Muscle of back (tissue), 13 donors: ENCODE measurements at places on chromosomes 4 and X. TPM values are rescaled to one million over a fixed set of nuclear protein-coding genes. Genes with fewer than 3 reads are reported as not detected.

The P2RY10 gene
- polyA plus RNA-seq: 0.33 TPM

DNA sequence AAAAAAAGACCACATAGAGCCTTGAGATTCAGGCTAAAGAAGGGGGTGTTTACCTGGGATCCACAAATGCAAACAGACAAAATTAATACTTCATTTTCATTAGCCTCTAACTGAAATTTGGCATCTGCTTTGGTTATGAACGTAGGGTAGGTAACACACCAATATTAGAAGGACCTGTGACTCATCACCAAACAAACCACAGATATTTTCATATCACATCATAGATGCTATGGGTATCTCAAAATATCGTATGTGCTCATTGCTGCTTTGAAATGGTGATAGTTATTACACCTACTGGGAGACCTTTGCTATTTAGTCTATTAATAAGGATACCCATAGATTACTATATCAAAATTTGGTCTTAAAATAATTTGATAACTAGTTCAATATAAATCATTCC, 180.6 kb upstream of the MAP3K15 start:
- no peak for DNase-seq

The GYPE gene
- polyA plus RNA-seq: 2.4 TPM

DNA sequence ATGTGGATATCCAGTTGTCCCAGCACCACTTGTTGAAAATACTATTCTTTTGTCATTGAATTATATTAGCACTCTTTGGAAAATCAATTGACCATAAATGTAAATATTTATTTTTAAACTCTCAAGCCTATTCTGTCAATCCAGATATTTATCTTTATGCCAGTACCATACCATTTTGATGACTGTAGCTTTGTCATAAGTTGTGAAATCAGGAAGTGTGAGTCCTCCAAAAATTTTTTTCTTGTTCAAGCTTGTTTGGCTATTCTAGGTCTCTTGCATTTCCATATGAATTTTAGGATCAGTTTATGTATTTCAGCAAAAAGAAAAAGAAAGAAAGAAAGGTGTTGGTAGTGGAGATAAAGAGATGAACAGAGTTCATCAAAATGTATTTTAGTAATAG, 8.2 kb upstream of the SMPX start:
- no peak for DNase-seq

- no peak for DNase-seq
These were observed 11.5 kb downstream of the HCFC1 start for GRCh38 chrX:153960077-153960476.

GRCh38 chr4:184375027-184375426, 99.3 kb downstream of the IRF2 start:
- no peak for DNase-seq

GRCh38 chr4:168759959-168760527, 250.0 kb downstream of the CBR4 start:
- no peak for DNase-seq

The LGI2 gene
- polyA plus RNA-seq: 3.4 TPM

DNA sequence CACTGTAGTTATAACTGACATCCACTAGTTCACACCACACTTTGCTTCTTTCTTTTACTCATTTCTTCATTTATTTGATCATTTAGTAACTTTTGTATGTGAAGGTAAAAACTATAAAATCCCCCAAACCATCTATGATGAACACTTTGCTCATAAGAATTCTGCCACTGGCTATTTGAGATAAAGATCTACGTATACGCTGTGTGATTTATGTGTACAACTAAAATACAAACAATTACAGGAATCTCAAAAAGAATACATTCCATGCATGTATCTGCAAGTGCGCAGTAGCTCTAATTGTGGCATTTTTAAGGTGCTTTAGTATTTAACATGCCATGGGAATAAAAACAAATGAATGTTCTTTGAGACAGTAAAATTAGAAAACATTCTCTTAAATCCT, 156.9 kb upstream of the NAP1L5 start:
- DNase-seq: no peak

The GPR34 gene
- 8.1 TPM for polyA plus RNA-seq

The PPP4R3C gene
- not detected for polyA plus RNA-seq

GRCh38 chr4:67762086-67762485, 7.9 kb upstream of the GNRHR start:
- DNase-seq: no peak

DNA sequence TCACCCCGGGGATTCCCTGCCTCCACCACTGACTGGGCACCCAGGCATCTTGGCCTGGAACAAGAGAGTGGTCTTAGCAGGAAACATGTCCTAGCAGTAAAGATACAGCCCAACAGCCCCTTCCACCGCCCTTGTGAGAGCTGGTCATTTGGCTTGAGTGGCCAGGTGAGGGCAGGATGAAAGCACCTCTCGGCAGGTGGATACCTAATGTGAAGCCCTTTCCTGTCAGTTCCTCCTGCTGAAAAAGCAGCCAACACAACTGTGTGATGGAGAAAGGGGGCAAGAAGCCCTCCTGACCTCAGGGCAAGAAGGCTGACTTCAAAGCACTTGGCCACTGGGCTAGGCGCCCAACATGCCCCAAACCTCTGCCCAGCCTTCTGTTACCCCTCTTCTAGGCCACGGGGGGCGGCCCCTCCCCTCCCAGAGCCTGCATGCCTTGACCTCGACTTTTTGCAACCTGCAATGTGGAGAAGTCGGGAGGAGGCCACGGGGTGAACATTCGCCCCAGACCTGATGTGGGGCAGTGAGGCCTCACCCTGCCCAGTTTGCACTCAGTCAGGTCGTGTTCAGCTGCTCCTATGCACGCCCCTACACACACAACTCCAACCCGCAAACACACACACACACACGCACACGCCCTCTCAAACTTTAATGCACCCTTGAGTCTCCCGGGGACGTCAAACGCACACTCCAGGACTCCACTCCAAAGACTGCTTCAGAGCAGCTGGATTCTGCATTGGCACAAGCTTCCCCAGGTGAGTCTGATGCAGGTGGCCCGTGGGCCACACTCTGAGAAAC, 1.1 kb downstream of the LGI2 start:
- DNase-seq: no peak

The DCAF8L2 gene
- polyA plus RNA-seq: not detected

The TDO2 gene
- 0.08 TPM for polyA plus RNA-seq

DNA sequence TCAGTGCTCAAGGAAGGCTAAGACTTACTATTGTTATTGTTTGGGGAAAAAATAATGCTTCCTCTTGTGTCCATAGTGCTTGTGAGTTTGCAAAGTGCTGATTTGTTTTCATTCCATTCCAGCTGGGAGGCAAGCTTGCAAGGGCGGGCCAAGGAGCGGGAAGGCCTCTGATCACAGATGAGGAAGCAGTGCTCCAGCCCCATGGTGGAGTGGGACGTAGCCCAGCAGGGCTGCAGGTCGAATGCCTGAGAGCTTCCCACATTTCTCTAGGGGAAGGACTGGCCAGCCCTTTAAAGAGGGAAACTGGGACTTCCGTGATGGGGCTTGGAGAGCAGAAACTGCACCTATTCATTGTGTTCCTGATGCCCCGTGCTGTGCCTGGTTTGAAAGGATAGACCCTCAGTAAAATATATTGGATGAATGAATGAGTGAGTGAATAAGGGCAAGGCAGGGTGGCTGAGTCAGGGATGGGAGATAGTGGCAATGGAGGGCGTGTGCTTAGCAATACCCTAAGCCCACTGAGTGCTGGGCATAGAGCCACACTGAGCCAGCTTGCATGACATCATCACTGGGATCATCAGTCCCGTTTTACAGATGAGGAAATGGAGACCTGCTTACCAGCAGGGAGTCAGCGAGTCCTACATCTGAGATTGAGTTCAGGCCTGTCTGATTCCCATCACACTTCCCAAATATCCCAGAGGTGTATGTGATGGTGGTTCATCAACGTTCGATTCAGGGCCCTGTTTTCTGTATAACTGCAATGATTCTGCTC, 17.9 kb upstream of the NSG1 start:
- DNase-seq: no peak

- no peak for DNase-seq
These were observed 73.4 kb downstream of the STARD8 start for GRCh38 chrX:68720851-68721250.

DNA sequence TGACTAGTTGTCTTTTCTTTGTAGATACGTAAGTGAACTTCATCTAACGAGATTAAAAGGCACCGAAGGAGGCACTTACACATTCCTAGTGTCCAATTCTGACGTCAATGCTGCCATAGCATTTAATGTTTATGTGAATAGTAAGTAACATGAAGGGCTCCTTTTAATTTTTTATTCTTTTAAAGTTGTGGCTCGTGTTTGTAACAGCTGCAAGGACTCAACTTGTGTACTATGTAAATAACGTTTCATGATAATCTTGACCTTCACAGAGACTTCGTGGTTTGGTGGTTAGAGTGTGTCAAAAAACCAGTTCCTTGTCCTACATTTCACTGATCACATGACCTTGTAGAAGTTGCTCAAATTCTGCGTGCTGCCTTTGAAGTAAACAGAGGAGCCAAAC, 51.6 kb downstream of the KIT start:
- DNase-seq: no peak

The TKTL1 gene
- 0.31 TPM for polyA plus RNA-seq

DNA sequence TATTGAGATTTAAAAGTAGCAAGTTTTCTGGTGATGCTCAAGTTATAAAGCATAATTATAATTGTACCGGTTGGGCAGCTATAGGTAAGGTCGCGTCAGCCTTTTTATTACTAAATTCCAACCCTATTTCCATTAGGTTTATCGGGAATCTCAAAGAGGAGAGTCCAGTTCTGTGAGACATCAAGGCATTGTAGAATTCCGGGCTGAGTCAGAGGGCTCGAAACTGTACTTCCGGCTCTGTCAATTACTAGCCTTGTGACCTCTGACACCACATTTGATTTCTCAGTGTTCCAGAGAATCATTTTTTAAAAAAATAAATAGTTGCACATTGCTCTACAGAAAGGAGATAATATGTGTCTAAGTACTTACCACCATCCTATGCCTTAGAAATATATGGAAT, 4.3 kb downstream of the IL1RAPL1 start:
- DNase-seq: no peak

GRCh38 chr4:183492791-183493222, 12.1 kb upstream of the ING2 start:
- DNase-seq: no peak

The MAGEE1 gene
- polyA plus RNA-seq: 2.6 TPM

- peak; percentile 39 for DNase-seq
These were observed 59.5 kb upstream of the KDR start for GRCh38 chr4:55184600-55185523.

GRCh38 chr4:2280531-2281300, 18.8 kb upstream of the MXD4 start:
- DNase-seq: no peak
